ENCODE measurements at places on chromosomes 11 and 22.

GRCh38 chr22:19631899-19632667 is 82.2 kb upstream of the SEPTIN5 start:
- DNase-seq, result no peak

- no peak for DNase-seq
Observed at GRCh38 chr11:64247729-64248531, 1.2 kb upstream of the PPP1R14B start.

GRCh38 chr22:27685515-27685914 is 116.0 kb downstream of the MN1 start:
- no peak for DNase-seq

- DNase-seq, result no peak
Observed at GRCh38 chr22:45709060-45709739, 37.6 kb downstream of the ATXN10 start.

- no peak for DNase-seq
Observed at GRCh38 chr22:32205974-32206773, 1.3 kb upstream of the RFPL2 start.

- DNase-seq, result no peak
Observed at GRCh38 chr11:125171974-125172373, 7.4 kb downstream of the PKNOX2 start.

GRCh38 chr11:1344056-1344635 is 34.7 kb upstream of the TOLLIP start:
- DNase-seq, result no peak

DNA sequence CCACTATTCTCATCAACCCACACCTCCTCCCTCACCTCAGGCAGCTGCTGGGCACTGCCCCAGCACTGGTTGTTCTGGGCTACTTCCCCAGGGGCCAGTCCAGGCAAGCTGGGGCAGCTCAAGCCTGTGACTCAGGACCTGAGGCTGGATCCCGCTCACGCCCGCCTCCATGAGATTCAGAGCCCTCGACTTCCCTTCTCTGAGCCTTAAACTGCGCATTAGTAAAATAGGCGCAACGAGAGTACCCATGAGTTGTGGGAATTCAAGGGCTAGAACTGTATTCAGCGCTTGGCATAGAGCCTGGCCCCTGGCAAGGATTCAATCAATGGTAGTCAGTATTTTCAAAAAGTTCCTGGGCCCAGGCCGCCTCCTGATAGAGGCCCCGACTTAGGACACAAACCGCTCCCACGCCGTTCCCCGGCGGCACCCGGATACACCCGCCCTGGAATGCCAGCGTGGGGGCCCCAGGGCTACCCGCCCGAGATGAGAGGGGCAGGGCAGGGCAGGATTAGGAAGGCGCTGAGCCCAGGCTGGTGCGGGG is 723 bp upstream of the CD82 start:
- peak; percentile 96 for DNase-seq

Measured in NCI-H1105 treated with DMSO at 0.1 percent for 48 hours (cell line).